Forelimb muscle (tissue), 1 donor: ENCODE measurements at places on chromosomes 7 and 10.

DNA sequence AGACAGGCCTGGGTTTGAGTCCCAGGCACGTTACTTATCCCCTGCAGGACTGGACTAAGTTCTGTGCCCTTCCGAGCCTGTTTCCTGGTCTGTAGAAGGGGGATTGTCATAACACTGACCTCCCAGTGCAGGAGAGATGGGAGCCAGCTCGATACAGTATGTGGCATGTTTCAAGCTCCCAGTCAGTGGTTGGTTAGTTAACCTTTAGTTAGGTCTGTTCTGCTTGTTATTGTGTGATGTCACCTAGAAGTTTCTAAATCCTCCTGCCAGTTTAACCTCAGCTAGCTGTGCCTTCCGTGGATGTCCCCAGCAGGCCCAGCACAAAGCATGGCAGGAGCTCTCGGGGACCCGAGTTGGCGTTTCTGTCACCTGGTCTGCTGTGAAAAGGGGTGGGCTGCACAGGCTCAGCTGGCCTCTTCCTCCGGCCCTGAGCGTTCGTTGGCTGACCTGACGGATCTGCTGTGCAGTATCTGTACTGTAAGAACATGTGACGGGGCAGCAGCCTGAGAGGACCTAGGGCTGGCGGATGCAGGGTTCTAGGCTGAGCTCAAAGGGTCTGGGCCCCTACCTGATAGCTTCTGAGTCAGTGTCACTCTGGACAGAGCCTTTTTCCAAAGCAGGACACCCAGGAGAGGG, 53.0 kb downstream of the SPOCK2 start:
- no peak for DNase-seq

DNA sequence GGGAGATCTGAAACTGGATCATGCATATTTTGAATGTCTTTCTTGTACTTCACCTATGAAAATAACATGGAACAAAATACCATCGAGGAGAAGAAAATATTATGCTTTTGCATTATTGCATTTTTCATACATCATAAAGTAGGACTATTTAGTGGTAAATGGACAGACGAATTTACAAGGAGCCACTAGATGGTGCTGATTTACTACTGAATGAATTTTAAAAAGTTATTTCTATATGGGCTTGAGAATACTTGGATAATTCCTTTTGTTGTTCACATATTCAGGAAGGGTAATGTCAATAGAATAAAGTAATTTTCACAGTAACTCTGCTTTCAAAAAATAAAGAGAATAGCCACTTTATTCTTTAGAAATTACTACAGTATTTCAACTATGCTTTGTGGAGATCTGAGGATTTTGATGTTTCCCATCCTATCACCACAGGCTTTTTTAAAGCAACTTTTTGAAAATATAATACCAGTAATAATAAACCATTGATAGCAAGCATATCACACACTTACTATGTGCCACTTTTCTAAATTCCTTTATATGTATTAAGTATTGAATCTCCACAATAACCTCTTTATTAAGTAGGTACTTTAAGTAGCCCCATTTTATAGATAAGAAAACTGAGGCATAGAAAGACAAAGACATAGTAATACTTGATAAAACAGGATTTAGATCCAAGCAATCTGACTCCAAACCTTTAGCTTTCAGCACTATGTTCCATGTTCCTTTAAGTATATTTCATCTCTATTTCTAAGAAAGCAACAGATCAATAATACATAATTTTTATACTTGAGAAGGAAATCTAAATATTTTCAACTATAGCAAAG, 38.6 kb downstream of the NEBL start:
- DNase-seq = peak; percentile 17

GRCh38 chr7:57404967-57405421, 45.0 kb upstream of the ZNF716 start:
- no peak for DNase-seq

GRCh38 chr7:36690041-36690440, 34.3 kb downstream of the AOAH start:
- no peak for DNase-seq

GRCh38 chr10:131022981-131023380, 288.5 kb downstream of the TCERG1L start:
- DNase-seq = no peak

- DNase-seq = no peak
These were observed 909.7 kb downstream of the DNAJB9 start for GRCh38 chr7:109479388-109479787.

GRCh38 chr7:17307969-17308648, 9.7 kb downstream of the AHR start:
- DNase-seq = no peak

- no peak for DNase-seq
These were observed 121.5 kb downstream of the KAT6B start for GRCh38 chr10:74947781-74948401.

DNA sequence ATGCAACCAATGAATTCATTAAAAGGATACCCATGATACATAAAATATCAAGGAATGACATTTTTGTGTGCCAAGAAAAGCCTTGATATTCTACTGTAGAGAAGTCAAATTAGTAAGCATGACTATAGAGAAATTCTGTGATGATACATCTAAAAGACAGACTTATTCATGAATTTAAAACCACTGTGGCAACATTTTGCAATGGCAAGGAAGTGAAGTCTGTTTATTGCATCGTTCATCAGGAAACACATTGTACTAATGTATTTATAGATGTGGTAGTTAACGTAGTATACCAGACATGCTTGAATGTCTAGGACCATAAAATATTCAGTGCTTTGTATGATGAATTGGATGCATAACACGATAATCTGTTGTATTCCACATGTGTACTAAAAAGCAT, 9.3 kb upstream of the CLEC5A start:
- DNase-seq = no peak

DNA sequence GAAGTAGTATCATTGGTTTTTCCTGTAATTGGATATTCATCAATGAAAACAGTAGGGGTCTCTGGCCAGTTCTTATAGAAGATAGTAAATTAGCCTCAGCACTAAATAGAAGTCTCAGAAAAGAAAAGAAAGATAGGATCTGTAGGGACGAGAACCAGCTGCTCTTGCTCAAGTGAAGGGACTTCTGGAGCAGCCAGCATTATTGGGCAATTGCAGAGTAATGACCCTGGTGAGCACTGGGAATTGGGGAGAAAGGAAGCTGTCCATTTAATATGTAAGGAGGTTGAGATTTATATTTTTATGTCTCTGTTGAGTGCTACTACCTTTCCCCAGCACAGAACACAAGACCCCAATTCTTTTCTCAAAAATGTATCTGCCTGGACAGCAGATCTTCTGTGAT, 61.2 kb upstream of the WNT16 start:
- DNase-seq = no peak

GRCh38 chr10:100518761-100519241, 860 bp downstream of the SEC31B start:
- no peak for DNase-seq

DNA sequence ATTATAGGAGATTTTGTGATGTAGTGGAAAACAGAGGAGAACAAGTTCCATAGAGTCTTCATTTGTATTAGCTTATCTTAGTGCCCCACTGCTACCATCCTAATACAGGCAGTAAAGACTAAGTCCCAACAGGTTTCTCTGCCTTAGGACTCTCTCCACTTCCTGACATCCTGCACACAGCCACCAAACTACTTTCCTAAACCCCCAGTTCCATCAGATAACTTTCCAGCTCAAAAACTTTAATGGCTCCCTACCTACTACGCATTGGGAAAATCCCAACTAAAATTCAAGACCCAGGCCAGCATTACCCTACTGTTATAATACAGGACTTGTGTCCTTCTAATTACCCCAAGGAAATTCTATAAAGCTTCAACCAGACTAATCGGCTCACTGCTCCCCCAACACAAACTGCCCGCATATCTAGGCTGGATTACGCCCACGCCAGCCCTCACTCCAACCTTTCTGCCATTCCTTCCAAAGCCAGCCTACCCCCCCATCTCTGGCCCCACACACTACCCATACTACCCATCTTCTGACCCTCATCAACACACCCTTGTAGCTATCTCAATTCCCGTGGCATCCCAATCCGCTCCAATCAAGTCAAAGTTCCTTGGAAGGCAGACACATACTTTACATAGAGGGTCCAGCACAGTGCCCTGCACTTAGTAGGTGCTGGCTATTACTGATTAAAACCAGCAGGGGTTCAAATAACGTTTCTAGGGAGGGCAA, 1.4 kb downstream of the IDE start:
- DNase-seq = no peak

- DNase-seq = no peak
These were observed 217.8 kb downstream of the DNAJB6 start for GRCh38 chr7:157554393-157555238.

DNA sequence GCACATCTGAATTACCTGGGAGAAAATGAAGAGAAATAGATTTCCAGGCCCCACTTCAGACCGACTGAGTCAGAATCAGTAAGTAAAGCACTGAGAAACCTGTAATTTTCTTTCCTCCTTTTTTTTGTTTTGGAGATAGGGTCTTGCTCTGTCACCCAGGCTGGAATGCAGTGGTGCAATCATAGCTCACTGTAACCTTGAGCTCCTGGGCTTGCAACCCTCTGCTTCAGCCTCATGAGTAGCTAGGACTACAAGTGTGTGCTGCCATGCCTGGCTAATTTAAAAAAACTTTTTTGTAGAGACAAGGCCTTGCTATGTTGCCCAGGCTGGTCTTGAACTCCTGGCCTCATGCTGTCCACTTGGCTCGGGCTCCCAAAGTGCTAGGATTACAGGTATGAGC, 260.2 kb downstream of the STK31 start:
- no peak for DNase-seq

GRCh38 chr7:135827391-135827790, 78.8 kb upstream of the FAM180A start:
- no peak for DNase-seq

- peak; percentile 63 for DNase-seq
These were observed 12.6 kb downstream of the TMEM176B start for GRCh38 chr7:150787321-150788281.

GRCh38 chr7:130144312-130145171, 60.7 kb downstream of the TMEM209 start:
- no peak for DNase-seq

DNA sequence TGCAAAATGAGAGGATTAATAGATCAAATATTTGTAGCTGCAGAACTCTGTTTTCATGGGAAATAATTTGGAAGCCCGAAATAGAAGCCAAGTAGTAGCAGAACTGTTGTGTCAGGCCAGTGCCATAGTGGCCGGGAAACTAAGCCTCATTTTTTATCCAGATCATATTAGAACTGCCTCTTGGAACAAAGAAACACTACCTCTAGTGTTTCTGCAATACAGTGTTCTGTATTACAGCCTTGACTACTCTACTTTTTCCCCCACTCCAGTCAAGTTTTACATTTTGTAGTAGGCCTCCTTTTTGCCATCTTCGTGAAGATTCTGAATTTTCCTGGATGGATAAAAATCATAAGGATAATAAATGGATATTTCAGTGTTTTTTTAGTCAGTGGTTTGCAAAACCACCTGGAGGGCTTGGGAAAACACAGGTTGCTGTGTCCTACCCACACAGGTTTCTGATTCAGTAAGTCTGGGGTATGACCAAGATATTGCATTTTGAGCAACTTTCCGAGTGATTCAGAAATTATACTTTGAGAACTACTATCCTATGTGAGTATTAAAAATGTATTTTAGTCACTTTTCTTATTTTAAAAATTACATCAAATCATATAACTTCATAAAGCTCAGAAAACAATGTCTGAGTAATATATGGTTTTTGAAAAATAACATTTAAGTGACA, 326.2 kb upstream of the KAT6B start:
- DNase-seq = no peak

GRCh38 chr10:1733720-1734119, 3.6 kb downstream of the ADARB2 start:
- DNase-seq = no peak

DNA sequence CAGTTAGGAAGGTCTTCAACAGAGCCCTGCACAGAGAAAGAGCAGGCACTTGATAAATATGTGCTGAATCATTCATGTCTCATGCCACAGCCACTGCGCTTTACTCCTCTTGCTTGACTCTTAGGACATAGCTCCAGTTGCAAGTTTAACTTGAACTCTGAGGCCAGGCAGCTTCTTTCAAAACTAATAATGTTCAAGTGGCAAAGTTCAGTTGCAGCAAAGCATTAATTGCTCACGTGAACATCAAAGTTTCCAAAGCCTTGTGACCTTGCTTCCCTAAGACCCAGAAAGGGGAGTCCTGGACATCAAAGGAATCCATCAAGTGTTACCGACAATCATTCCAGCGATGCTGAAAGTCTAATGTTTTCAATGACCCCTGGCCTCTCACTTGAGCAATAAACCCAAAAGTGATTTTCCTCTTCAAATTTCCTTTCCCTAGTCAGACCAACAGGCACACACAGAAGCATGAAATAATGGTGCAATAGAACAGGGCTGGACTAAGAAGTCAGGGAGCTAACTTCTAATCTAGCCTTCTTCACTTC, 21.8 kb upstream of the TECTB start:
- DNase-seq = no peak

DNA sequence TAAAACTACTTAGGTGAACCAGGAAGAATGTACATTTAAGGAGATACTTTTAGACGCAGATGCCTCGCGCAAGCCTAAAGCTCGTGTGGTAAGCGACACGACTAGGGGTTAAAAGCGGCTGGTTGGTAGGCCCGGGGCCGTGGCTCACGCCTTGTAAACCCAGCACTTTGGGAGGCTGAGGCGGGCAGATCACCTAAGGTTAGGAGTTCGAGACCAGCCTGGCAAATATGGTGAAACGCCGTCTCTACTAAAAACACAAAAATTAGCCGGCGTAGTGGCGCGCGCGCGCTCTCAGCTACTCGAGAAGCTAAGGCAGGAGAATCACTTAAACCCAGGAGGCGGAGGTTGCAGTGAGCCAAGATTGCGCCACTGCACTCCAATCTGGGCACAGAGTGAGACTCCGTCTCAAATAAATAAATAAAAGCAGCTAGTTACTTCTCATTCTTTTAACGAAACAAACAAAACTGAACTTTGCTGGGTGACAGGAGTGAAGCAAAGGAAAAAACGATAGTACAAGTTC, 879 bp downstream of the NUDT5 start:
- no peak for DNase-seq

DNA sequence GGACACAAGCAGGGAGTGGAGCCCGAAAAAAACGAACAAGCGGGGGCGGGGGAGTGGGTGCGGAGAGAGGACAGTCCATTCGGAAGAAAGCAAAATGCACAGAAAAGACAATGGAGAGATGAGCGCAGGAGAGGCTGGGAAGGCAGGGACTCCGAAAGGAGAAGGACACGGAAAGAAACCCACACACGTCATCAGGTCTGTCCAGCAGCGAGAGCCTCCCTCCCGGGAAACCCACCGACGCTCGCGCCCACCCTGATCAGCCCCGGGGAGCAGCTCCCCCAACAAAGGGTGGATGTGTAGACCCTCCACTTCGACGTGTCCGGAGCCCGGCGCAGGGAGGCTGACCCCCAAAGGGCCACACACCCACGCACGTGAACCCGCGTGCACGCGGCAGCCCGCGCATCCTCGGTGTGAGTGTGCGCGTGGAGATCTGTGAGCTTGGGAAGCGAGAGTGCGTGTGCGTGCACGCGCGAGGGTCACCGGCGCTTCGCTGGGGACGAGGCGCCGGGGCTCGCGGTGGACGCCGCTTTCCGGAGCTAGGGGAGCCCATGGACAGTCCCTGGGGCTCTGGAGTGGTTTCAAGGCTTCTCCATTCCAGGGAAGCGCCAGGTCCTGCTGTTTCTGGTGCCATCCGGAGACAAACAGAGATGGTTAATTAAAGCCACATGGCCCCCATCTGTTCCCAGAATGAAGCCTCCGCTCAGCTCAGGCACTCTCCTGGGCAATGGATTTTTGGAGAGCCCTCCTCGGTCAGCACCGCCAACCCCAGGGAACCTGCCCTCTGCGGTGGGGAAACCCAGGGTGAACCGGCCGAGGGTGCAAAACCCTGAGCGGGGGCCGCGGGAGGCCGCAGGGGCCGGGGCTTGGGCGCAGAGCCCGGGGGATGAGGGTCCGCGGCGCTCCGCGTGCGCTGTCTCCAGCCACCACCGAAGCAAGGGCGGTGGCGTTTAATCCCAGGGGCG, 916 bp downstream of the LAMB1 start:
- no peak for DNase-seq
